ENCODE measurements at places on chromosomes 13 and 19. TPM values are rescaled to one million over a fixed set of nuclear protein-coding genes. Genes with fewer than 3 reads are reported as not detected.
A peak's percentile ranks its signal among the peaks of the same experiment; 100 is the strongest.

DNA sequence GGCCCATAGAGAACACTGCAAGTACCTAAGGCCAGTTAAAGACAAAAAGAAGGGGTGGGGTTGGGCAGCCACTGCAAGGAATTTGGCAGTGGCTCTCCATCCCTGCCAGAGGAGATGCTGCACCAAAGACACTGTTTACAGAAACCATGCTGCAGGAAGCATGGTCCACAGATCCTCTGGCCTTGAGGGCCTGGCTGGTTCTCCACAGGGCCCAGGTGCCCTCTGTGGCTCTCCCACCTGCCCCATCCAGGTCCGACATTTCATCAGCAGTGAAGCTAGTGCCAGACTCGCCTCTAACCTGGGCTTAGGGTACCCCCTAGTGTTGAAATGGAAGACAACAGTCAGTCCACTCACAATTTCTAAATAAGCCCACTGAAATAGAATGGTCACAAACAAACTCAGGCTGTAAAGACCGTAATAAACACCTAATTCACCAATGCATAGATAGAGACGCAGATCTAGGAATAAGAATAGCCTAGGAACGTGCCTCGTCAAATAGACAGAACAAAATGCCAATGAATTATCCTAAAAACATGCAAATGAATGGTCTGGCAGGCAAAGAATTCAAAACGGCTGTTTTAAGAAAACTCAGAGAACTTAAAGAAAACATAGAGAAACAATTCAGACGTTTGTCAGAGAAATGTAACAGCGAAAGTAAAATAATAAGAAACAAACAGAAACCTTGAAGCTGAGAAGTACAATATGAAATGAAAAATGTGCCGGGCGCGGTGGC is 23.3 kb downstream of the LYPD4 start:
- H3K36me3 ChIP-seq: no peaks in the 10 kb centered on the region
- peak; percentile 60 for DNase-seq
- H3K4me1 ChIP-seq: no peaks in the 10 kb centered on the region
- H3K4me3 ChIP-seq: no peak overlapping the region

DNA sequence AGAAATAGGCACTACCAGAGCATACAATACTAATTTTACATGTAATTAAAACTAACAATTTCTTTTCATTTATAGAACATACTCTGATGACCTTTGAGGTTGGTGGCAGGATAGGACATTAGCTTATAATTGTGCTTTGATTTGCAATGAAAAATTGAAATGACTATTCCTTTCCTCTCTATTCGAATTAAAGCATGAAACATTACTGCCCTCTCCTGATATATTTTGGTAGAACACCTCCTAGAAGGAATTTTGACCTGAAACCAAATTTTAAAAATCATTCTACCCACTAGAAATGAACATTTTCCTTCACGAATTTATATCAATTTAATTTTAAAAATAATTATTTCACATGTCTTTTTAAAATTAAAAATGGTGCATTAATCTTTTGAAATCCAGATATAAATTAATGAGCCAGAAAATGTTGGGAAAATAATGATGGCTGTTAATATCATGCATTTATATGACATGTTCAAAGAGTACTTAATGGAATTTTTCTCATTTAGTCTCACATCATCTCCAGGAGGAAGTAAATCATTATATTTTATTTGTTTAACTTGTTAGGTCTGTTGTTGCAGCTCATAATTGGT is 556.3 kb upstream of the ARGLU1 start:
- H3K4me1 ChIP-seq: no peaks in the 10 kb centered on the region
- no peak for DNase-seq
- no peak overlapping the region for H3K27ac ChIP-seq
- no peak overlapping the region for H3K4me3 ChIP-seq
- H3K27me3 ChIP-seq: no peaks in the 10 kb centered on the region

DNA sequence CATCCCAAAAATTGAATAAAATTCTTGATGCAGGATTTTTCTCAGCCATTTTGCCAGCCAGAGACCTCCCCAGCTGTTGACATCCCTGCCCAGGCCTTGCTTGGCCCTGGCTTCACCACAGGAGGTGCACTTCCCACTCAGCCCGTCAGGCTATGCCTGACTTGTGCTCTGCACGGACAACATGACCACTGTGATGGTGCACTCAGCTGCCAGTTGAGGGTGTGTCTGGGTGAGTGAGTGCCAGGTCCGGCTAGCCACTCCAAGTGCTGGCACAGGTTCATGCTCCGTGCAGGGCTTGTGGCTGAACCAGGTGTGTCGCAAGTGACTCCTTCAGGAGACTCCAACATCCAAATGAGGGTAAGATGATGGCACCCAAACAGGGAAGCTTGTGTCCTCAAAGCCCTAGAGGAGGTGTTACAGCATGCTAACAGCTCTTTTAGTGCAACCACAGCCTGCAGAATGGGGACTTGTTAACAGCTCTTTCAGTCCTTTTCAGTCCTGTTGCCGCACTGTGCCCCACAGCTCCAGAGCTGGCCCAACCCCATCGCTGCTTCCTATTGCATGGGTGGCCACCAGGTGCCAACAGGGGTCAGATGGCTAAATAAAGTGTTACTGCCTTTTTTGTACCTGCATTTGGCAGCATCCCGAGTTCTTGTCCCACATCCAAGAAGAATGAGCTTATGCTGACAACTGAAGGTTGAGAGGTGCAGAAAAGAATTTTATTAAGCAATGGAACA is 380.7 kb downstream of the SLITRK5 start:
- no peak overlapping the region for H3K27ac ChIP-seq
- no peak for DNase-seq
- no peaks in the 10 kb centered on the region for H3K36me3 ChIP-seq
- H3K27me3 ChIP-seq: no peaks in the 10 kb centered on the region

GRCh38 chr19:52648336-52649016 is 10.3 kb upstream of the ZNF83 start:
- DNase-seq: no peak
- H3K27ac ChIP-seq: no peak overlapping the region
- H3K36me3 ChIP-seq: no peaks in the 10 kb centered on the region

DNA sequence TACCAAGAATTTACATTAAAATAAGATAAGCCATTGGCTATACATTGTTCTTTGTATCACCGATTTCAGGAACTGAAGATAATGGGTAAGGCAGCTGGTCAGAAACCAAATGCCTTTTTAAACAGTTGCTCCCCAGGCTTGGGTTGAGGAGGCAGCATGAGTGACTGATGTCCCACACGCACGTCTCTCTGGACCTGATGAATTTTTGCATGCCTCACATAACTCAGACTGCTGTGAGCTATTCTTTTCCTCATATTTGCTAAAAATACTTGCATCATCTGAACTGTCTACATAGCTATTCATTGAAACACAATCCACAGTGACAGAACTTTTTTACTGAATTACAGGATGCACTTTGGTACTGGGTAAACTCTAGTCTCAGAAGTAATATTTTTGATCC is 123.6 kb upstream of the MAB21L1 start:
- no peaks in the 10 kb centered on the region for H3K4me1 ChIP-seq
- no peaks in the 10 kb centered on the region for H3K36me3 ChIP-seq
- H3K27me3 ChIP-seq: no peaks in the 10 kb centered on the region
- no peak overlapping the region for H3K4me3 ChIP-seq

DNA sequence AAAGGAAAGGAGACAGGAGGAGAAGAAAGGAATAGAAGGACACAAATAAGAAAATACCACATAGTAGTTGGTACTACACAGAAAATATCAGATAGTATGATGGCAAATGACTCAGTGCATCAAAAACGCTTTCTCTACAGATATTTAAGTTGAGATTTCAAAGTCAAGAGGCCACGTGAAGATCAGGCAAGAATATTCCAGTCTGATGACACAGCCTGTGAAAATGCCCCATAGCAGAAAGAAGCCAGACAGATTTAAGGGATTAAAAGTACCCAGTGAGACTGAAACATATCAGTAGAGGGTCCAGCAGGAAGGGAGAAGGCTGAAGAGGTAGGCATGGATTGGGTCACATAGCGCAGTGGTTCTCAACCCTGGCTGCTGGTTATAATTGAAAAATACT is 113.7 kb downstream of the VWA8 start:
- H3K27ac ChIP-seq: no peak overlapping the region
- H3K36me3 ChIP-seq: no peaks in the 10 kb centered on the region
- no peaks in the 10 kb centered on the region for H3K27me3 ChIP-seq
- DNase-seq: no peak
- no peaks in the 10 kb centered on the region for H3K4me1 ChIP-seq

DNA sequence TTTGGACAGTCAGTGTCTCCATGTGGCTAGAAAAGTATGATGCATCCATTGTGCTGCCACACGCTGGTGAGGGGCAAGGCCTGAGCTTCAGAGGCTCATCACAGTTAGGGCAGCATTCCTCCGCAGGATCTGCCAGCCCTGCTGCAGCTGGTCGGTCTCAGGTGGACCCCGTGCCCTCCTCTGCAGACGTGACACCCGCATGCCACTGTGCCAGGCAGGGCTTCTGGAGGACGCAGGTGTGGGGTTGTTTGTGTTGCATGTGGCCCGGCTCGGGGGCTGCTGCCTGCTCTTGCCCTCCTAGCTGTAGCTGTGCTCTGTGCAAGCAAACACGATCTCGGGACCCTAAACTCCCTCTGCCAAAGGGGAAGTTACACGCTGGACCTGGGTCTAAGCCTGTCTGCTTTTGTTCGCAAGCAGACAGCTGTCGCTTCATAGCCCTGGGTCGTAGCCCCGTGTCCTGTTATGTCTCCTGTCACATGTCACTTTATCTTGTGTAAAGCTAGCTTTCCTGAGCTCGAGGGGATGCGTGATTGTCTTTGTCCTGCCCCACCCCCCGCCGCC is 45.3 kb downstream of the SLC7A9 start:
- H3K4me3 ChIP-seq: no peak overlapping the region
- H3K4me1 ChIP-seq: no peaks in the 10 kb centered on the region
- H3K27ac ChIP-seq: no peak overlapping the region
- H3K27me3 ChIP-seq: no peaks in the 10 kb centered on the region
- H3K36me3 ChIP-seq: no peaks in the 10 kb centered on the region

DNA sequence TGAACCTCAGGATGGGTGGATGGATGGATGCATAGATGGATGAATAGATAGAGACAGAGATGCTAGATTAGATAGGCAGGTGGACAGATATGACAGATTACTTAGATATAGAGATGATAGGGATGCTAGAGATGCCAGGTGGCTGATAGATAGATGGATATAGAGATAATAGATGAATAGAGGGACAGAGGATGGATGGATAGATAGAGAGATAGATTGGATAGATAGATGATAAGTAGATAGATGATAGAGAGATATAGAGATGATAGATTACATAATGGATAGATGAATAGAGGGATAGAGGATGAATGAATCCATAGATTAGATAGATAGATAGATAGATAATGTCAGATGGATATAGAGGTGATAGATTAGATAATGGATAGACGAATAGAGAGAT is 88.4 kb upstream of the TM9SF2 start:
- no peak overlapping the region for H3K4me3 ChIP-seq
- H3K27ac ChIP-seq: no peak overlapping the region
- H3K4me1 ChIP-seq: no peaks in the 10 kb centered on the region
- DNase-seq: no peak
- no peaks in the 10 kb centered on the region for H3K27me3 ChIP-seq
- H3K36me3 ChIP-seq: no peaks in the 10 kb centered on the region

DNA sequence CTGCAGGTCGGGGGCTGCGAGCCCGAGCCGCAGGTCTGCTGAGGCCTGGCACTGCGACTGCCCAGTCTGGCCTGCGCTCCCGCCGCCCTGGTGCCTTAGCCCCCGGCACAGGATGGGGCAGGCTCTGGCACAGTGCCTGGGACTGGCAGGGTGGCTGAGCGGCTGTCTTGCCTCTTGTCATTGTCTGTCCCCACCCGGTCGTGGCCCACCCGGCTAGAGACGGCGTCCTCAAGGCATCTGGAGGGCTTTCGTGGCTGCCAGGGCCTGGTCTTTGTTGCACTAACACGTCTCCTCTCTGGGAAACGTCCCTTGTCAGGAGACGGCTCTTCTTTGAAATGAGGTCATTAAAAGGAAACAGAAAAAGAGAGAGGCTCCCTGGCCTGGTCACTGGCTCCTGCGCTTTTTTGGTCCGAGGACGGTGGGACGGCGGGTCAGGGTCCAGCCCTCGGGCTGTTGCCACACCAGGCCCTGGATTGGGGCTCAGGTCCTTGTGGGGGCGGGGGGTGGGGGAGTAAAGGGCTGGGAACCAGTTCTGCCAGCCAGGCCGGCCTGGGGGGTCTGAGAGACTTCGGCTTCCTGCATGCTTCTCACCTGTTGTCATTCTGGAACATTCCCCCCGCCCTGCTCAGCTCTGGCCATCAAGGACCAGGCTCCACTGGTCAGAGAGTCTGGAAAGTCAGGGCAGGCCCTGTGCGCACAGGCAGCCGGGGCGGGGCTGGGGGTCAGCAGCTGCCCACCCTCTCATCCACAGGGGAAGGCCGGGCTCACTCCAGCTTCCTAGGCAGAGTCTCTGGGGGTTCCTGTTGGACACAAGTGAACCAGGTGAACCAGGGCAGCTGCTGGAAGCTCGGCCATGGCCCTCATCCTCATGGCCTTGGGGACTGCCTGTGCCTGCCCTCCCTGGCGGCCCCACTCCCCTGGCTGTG is 6.2 kb upstream of the ZNF554 start:
- H3K36me3 ChIP-seq: peaks cover 5% of the 10 kb centered on the region
- no peaks in the 10 kb centered on the region for H3K27me3 ChIP-seq
- no peak overlapping the region for H3K4me3 ChIP-seq
- no peak overlapping the region for H3K27ac ChIP-seq

- H3K36me3 ChIP-seq: no peaks in the 10 kb centered on the region
- no peaks in the 10 kb centered on the region for H3K4me1 ChIP-seq
- H3K27ac ChIP-seq: no peak overlapping the region
- H3K27me3 ChIP-seq: no peaks in the 10 kb centered on the region
- H3K4me3 ChIP-seq: no peak overlapping the region
These were observed 390.9 kb upstream of the SGCG start for GRCh38 chr13:22789916-22790315.

Gene EGLN2
- total RNA-seq: 87.8 TPM

DNA sequence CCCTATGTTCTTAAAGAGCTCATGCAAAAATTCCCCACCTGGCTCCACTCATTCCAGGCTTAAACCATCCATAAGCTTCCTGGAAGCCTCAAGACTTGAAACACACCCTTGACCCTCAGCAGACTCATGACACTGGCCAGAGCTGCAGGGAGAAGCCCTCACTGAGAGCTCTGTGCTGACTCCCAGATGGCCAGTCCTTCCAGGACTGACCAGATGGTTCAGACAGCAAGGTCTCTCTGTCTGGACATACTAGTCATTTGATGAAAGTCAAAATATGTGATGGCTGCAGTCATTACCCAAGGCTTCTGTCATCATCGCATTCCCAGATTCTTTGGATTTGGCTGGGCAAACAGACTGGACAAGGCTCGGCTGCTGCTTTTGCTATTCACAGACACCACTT is 397.4 kb downstream of the FOXO1 start:
- no peak overlapping the region for H3K27ac ChIP-seq
- no peaks in the 10 kb centered on the region for H3K4me1 ChIP-seq
- no peak overlapping the region for H3K4me3 ChIP-seq
- no peaks in the 10 kb centered on the region for H3K36me3 ChIP-seq
- H3K27me3 ChIP-seq: no peaks in the 10 kb centered on the region

GRCh38 chr19:39412867-39413271 is 400 bp downstream of the PLEKHG2 start:
- H3K4me1 ChIP-seq: peaks cover 13% of the 10 kb centered on the region
- H3K27ac ChIP-seq: peak overlapping the region; percentile 89
- H3K4me3 ChIP-seq: peak overlapping the region; percentile 59
- H3K36me3 ChIP-seq: peaks cover 5% of the 10 kb centered on the region

DNA sequence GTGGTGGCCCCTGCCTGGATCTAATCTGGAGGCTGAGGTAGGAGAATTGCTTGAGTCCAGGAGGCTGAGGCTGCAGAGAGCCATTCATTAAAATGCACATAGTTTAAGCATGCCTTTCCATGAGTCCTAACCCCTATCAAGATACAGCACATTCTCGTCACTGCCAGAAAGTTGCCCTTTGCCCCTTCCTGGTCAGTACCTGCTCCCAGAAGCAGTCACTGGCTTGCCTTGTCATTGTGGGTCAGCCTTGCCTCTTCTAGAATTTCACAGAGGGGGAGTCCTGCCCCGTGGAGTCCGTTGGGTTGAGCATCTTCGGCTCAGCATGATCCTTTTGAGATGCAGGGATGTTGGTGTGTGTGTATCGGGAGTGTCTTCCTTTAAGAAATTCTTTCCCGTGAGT is 10.8 kb downstream of the BICRA start:
- H3K4me3 ChIP-seq: no peak overlapping the region
- no peak for DNase-seq
- no peaks in the 10 kb centered on the region for H3K4me1 ChIP-seq

Measured in colonic mucosa (tissue), 4 donors.